ENCODE measurements at places on chromosomes 3 and 15.
A peak's percentile ranks its signal among the peaks of the same experiment; 100 is the strongest.

DNA sequence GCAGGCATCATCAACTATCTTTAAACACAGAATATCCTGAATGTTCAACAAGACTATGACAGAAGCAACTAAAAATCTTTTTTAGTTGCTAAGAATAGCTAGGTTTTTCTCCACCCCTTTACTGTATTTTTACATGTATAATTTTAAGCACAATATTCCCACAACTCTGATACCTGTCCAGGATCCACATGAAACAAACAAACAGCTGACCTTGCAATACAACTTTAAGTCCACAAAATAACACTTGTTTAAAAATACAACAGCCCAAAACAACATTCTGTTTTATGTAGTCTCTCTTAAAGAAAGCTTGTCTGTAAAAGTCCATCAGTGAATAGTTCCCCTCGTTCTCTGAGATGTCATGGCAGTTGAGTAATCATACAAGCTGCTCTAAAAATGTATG, 41.1 kb downstream of the IFT57 start:
- DNase-seq = no peak

DNA sequence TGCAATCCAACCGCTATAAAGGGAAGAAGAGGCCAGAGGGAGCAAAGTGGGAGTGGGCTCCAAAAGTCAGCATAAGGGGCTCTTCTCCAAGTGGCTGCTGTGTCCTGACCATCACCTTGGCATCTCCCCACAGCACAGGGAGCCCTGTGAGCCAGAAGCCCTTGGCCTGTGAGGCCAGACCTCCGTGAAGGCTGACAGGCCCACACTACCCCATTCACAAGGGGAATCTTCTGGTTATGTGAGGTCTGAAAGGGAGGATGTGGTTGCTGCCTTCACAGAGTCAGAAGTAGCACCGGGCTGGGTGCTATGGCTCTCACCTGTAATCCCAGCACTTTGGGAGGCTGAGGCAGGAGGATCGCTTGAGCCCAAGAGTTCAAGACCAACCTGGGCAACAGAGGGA, 2.6 kb upstream of the ULK3 start:
- DNase-seq = no peak

DNA sequence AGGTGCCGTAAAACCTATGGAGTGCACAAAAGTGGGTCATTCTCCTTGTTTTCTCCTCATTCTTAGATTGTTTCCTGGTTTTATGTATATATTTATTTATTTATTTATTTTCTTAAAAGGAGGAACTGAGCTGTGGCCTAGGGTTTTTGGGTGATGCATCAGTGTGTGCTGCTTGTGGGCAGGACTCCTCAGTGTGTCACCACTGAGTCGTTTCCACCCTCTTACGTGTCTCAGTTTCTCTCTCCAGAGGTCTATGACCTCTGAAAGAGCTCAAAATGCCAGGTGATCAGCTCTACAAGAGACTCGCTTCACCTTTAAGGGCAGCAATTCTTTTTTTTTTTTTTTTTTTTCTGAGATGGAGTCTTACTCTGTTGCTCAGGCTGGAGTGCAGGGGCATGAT, 72.9 kb downstream of the CD200 start:
- no peak for DNase-seq

GRCh38 chr3:102192575-102192974, 242.2 kb upstream of the ZPLD1 start:
- DNase-seq = no peak

DNA sequence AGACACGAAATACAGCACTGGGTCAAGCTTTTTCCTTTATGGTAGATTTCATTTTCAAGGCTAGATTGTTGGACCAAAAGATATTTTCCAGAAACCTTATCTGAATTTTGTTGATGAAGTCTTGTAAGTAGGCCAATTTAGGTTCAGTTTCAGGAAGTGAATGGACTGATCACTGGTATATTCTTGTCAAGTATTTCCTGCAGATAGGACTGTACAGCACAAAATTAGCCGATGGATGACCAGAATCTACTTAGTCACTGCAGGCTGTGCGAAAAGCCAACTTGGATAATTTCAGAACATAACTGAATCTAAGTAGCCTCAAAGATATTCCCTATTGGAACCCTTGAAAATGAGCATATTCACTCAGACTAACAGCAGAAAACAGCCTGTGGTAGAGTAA, 206.5 kb downstream of the NR1D2 start:
- DNase-seq = no peak

GRCh38 chr3:49501842-49502241, 31.8 kb downstream of the DAG1 start:
- no peak for DNase-seq

DNA sequence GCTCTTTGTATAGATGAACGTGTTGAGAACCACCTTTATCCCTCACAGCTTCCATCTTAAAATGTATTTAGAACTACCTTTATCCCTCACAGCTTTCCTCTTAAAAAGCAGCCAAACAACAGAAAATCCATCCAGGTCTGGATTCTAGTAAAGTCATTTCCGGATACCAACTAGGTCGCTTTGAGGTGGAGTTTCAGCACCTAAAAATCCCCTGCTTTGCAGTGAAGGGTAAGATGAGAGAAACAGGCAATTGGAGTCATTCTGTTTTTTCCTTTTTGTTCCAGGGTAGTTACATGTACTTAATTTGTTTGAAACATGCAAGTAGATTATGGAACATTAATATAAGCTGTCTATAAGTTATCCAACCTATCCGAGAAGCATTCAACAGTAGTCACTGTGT, 192.0 kb downstream of the UBE2E2 start:
- DNase-seq = no peak

- DNase-seq = no peak
These were observed 44.0 kb downstream of the OTOL1 start for GRCh38 chr3:161540594-161540993.

GRCh38 chr15:62798536-62798935, 244.0 kb upstream of the TPM1 start:
- no peak for DNase-seq

- no peak for DNase-seq
These were observed 55.6 kb upstream of the DLG1 start for GRCh38 chr3:197353867-197354567.

DNA sequence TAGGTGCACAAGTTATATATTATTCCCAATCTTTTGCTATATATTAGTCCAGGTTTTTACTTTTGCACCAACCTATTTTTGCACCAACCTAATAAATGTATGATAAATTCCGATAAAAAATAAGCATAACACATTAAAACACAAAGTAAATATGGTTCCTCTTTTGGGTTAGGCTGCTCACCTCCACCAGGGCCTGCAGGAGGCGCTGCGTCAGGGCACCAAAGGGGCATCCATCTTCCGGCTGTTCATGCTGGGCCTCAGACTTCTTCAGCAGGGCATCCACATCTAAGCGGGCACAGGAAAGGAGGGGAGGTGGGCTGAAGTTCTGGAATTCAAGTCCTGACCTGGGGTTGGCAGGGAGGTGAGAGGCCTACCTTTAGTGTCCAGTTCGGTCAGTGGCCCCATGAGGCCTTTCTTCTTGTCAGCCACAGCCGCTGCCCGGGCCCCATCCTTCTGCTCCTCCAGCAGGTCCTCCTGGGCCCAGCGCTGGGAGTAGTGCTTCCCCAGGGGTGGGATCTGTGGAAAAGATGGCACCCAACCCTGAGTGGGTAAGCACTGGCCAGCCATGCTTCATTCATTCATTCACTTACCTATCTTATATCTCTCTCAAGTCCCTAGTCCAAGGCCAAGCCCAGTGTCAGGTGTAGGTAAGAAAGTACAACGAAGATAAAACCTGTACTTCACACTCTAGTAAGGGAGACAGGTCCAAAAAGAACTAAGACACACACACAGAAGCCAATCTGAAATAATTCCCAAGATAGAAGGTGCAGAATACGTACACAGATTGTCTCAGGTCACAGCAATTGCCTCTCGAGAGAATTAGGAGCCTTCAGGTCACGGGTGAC, 5.2 kb downstream of the TADA3 start:
- DNase-seq = no peak

DNA sequence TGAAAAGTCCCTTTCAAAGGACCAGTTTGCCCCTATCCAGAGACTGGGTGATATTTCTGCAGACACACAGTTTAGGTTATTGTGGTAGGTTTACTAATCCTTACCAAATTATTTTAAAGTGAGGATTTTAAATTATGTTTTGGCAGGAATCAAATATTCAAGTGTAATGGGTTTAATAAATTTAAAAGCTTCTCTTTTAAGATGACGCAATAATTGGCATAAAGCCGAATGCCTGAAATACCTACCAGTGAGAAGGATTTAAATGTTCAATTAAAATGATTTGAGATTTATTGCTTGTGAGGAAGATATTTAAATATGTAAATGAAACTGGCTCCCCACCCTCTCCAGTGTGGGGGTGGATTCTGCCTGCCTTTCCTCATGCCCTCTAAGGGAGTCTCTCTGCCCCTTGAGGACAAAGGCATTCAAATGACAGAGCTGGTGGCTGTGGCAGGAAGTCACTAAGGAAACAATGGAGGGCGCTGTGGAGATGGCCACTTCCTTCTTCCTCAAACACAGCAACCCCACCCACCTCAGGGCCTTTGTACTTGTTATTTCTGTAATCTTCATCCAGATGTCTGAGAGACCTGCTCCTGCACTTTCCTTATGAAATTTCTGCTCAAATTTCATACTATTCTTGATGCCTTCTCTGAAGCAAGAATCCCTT, 131.7 kb downstream of the TNIK start:
- peak; percentile 50 for DNase-seq

- peak; percentile 75 for DNase-seq
These were observed 33.7 kb upstream of the CD47 start for GRCh38 chr3:108124337-108125152.

DNA sequence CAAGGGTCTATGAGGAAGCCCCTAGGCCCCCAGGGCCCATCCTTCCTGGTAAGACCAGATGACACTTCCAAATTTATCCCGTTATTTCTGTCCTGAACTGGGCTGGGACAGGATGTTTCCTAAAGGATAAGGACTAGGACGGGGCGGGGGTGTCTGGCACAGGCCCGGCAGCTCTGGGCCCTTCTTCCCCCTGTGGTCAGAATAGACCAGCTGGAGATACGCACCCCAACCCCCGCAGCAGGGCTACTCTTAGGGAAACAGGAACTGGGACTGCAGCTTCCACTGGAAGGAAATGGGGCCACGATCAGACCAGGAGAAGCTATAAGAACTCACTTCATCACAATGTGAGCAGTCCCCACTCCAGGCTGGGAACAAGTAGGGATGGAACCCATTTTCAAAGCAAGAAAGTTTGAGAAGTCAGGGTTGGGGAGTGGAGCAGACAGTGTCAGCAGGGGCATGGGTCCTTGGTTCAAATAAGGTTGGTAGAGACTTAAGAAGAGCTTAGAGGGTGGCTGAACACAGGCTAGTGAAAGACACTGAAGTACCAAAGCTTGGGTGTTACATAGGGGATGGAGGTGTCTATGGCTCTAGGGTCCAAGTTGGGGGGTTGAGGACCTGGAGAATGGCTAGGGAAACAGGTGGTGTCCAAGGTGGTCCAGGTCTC, 1.1 kb downstream of the NCKIPSD start:
- no peak for DNase-seq

- no peak for DNase-seq
These were observed 766.3 kb downstream of the TBL1XR1 start for GRCh38 chr3:176431038-176431418.

GRCh38 chr15:44099671-44100070, 95.4 kb downstream of the FRMD5 start:
- DNase-seq = no peak

GRCh38 chr3:185069037-185070030, 83.5 kb downstream of the C3orf70 start:
- no peak for DNase-seq

DNA sequence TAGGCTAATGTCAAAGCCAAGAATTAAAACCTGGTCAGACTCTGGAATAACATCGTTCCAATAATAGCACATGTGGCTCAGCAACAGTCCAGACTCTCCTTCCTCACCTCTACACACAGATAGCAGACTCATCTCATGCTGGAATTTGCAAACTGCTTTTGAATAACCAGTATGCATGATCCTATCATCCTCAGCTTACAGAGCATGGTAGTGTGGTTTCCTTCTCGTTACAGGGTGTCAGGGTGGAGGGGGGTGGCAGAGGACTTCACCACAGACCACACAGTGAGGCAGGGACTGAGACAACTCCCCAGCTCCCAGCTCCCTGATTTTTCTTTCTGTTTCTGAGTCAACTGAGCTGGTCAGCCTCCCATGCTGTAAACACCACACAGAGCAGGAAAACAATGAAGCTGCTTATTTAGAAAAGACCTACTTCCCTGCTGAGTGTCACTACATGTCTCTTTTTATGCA, 101.6 kb downstream of the RPL22L1 start:
- DNase-seq = no peak

DNA sequence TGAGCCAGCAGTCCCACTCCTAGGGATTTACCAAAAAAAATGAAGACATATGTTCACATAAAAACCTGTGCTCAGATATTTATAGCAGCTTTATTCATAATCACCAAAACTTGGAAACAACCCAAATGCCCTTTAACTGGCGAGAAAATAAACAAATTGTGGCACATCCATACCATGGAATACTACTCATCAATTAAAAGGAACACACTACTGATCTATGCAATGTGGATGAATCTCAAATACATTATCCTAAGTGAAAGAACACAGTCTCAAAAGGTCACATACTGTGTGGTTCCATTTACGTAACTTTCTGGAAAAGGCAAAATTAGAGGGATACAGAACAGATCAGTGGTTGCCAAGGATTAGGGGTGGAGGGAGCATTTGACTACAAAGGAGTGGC, 394.5 kb downstream of the SHQ1 start:
- DNase-seq = no peak

DNA sequence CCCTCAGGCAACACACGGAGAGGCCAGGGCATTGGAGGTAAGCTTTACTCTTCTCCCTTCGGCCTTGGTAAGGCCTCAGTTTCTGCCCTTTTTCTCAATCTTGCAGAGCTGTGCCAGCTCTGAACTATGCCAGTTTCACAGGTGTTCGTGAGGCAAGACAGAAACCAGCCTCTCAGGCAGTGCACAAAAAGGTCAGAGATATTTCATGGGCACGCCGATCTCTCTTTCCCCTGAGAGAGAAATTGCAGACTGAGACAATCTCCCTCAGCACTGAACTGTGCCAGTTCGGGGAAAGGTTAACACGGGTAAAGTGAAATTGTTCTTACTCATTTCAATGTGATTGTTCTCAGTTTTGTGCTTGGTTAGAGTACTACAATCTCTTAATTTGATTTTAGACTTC, 88.5 kb downstream of the GMNC start:
- no peak for DNase-seq

DNA sequence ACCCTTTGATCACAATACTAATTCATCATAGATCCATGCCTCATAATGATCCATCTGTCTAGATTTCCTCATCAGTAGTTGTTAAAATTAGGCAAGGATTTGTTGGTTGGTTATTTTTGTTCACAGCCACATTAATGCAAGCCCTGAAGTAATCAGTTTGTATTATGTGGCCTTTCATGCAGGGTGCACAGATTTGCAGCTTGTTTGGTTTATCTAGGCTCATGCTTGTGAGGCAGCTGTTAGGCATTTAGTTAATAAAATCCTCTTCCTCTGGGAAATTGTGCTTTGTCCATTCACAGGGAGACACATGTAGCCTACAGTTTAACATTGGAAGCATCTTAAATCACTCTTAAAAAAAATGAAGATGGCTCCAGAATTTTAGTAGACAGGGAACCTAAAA, 162.8 kb upstream of the ZNF385D start:
- no peak for DNase-seq

- DNase-seq = no peak
These were observed 258.9 kb upstream of the THBS1 start for GRCh38 chr15:39321977-39322376.

GRCh38 chr3:190537146-190537545, 23.3 kb downstream of the IL1RAP start:
- no peak for DNase-seq

Data from naive thymus-derived CD8-positive, alpha-beta T cell (primary cell).